Skeletal muscle cell (primary cell): ENCODE measurements at places on chromosomes 4 and X.

- no peak for DNase-seq
Measured at GRCh38 chr4:120440730-120441129, 374.1 kb upstream of the MAD2L1 start.

- no peak for DNase-seq
Measured at GRCh38 chrX:46366381-46367207, 178.6 kb downstream of the ZNF674 start.

GRCh38 chr4:2907706-2908293 is 55.4 kb downstream of the NOP14 start:
- DNase-seq, result no peak

DNA sequence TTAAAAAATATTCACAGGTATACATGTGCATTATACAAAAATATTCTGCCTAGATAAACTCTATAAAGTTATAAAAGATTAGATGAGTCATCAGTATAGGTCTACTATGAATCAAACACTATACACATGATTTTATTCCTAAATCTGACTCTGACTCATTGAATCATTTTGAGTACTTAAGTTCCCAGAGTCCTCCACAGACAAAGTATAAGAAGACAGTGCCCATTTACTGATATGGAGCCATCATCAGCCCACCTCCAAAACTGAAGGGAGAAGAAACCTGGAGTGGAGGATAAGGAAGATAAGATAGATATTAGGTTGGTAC is 28.7 kb upstream of the ANTXR2 start:
- DNase-seq, result no peak

GRCh38 chr4:97121493-97121892 is 1021.8 kb downstream of the STPG2 start:
- DNase-seq, result no peak

GRCh38 chr4:32025851-32026459 is 1305.8 kb downstream of the PCDH7 start:
- DNase-seq, result peak; percentile 31

DNA sequence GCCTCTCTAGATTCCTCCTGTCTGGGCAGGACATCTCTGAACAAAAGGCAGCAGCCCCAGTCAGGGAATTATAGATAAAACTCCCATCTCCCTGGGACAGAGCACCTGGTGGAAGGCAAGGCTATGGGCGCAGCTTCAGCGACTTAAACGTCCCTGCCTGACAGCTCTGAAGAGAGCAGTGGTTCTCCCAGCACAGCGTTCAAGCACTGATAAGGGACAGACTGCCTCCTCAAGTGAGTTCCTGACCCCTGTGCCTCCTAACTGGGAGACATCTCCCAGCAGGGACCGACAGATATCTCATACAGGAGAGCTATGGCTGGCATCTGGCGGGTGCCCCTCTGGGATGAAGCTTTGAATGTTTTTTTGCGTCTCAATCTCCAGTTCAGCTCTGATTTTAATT is 262.2 kb downstream of the PARM1 start:
- DNase-seq, result no peak

GRCh38 chr4:119738901-119739300 is 110.3 kb upstream of the PDE5A start:
- no peak for DNase-seq

DNA sequence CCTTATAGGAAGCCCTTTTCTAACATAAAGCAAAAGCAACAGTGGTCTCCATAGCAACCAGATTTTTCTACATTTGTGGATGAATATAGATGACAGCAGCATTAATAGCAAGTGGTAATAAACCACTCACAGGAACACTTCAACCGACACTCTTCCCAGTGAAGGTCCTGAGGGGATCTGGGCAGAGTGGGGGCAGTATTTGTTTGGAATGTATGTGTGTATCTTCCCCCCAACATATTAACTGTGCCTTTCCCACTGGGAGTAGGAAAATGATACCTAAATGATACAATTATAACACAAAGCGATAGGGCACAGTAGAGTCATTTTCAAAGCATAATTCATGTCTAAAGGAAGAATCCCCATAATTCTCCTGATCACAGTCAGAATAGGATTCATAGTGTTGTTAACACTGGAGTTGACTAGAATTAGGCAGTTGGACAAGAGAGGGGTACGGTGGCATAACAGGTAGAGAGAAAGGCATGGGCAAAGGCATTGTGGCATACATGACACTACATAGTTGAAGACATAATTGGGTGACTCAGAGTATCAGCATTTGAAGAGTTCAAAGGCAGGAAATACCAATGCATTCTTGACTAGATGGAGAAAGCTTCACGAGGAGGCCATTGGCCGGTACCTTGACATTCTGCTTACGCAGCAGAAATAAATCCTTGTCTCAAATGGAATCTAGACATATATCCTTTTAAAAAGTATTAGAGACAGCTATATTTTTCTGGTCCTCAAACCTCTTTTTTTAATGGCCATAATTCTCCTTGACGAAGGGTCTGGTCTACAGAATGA is 15.2 kb downstream of the CAPN6 start:
- no peak for DNase-seq

GRCh38 chr4:75542824-75543223 is 13.0 kb upstream of the ODAPH start:
- peak; percentile 54 for DNase-seq

GRCh38 chrX:46954716-46955115 is 42.5 kb downstream of the JADE3 start:
- no peak for DNase-seq

GRCh38 chrX:147847999-147848398 is 63.7 kb upstream of the FMR1 start:
- DNase-seq, result no peak

GRCh38 chr4:15233264-15233597 is 194.6 kb upstream of the C1QTNF7 start:
- DNase-seq, result no peak

GRCh38 chr4:184461711-184462441 is 12.5 kb downstream of the IRF2 start:
- no peak for DNase-seq

DNA sequence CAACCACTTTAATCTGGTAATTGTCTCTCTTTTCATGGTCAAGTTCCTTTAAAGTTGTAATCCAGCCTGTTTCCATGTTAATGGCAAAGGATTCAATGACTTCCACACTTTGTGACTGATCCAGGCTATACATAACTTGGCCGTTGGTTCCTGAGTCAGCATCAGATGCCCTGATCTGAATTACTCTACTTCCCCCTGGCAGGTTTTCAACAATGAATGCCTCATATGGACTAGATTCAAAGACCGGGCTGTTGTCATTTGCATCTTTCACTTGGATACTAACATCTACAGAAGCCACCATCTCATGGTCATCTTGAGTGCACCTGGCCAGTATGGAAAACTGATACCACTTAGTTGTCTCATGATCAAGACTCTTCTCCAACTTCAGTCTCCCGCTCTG is 62.6 kb upstream of the MTNR1A start:
- no peak for DNase-seq

GRCh38 chr4:113007151-113007550 is 42.3 kb upstream of the ANK2 start:
- no peak for DNase-seq

DNA sequence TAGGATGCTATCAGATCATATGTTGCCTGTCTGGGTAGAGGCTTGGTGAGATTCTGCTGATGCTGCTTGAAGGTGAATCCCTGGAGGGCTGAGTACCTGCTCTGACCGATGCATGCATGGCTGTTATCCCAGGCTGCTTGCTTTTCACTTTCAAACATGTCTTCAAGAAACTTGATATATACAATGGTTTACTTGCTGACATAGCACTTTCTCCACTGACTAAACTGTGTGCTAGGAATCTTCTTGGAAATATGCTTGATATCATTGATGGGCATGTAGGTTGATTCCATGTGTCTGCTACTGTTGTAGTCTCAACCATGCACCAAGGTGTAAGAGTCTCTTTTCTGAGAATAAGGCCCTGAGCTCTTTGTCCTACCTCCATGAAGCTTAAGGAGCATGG is 79.6 kb upstream of the WDR1 start:
- no peak for DNase-seq

- no peak for DNase-seq
Measured at GRCh38 chr4:99586797-99587196, 12.2 kb downstream of the MTTP start.

GRCh38 chr4:52192721-52193135 is 141.6 kb downstream of the SPATA18 start:
- DNase-seq, result no peak

GRCh38 chrX:107677909-107678308 is 49.6 kb downstream of the PRPS1 start:
- no peak for DNase-seq

- DNase-seq, result no peak
Measured at GRCh38 chr4:153634738-153635353, 49.2 kb upstream of the TLR2 start.

- DNase-seq, result no peak
Measured at GRCh38 chr4:17024425-17024824, 126.0 kb upstream of the LDB2 start.

DNA sequence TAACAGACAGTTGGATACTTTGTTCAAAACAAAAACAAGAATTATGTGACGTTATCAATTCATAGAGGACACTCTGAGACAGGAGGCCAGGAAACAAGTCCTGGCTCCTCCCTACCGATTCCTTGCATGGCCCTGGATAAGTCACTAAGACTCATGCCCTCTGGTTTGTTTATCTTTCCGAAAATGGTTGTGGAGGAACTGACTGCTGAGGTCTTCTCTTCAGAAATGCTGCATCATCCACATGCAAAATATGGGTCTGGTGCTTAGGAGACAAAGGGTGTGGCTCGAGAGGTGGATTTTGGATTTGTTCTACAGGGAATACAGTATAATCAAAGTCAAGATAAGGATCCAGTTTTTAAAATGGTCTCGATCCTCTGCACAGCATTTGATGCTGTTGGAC is 130.9 kb downstream of the RELL1 start:
- DNase-seq, result no peak

GRCh38 chrX:38939067-38939466 is 137.8 kb downstream of the MID1IP1 start:
- peak; percentile 78 for DNase-seq

DNA sequence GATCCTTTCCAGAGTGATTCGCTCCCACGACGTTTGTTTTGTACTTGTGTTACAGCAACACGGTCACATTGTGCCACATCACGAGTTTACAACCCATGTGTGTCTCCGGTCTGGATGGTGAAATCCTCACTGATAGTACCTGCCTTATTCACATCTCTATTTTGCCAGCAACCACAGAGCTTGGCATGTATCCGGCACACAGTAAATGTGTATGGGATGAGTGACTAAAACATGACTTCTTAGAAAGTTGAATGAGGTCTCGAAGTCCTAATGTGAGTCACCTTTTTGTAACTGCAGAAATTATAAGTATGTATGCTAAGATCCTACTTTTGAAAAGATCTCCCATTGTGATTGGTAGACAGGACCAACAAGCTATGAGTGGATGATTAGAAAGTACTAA is 7.5 kb downstream of the STOX2 start:
- DNase-seq, result no peak

GRCh38 chr4:164095313-164096110 is 601.0 kb downstream of the TMA16 start:
- DNase-seq, result no peak
